Spleen (tissue), 13 donors: ENCODE measurements at places on chromosomes 12 and 14. TPM values are rescaled to one million over a fixed set of nuclear protein-coding genes. Genes with fewer than 3 reads are reported as not detected.

The TMPO gene
- 88.4 TPM for total RNA-seq

DNA sequence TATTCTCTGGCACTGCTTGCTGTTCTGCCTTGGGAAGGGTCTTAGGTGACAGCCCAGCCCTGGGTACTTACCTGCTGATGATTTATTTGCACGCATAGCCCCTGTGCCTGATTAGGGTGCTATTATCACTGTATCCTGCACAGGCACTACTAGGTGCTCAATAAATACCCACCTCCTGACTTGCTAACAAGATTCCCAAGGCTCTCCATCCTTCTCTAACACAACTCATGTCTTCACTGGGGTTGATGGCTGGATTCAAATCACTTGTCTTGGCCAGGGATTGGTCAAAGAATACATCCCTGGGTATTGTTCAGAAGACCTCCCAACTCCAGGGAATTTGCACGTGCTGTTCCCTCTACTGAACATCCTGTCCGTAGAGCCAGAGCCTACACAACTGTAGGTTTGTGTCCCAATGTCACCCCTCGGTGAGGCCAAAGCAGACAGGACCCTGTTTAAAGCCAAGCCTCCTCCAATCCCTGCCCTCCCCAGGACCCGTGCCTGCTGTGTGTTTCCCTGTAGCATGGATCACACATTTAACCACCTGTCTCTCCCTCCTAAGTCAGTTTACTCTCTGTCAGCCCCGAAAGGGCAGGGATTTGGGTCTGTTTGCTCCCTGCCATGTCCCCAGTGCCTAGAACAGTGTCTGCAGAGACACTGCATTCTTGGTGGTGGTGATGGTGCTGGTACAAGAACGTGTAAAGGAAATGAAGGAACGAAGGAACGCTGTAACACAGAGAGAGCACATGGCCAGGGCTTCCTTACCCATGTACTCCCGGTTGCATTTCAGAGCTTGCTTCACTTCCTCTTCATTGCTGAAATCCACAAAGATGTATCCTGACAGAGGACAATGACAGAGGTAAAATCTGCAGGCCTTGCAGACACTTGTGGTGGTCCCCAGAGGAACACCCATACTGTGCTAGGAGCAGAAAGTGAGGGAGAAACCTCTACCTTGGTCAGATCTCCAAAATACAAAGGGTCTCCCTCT lies 16.5 kb downstream of the RBM19 start:
- DNase-seq: no peak
- H3K27me3 ChIP-seq: no peaks in the 10 kb centered on the region
- no peaks in the 10 kb centered on the region for H3K4me1 ChIP-seq

The KRT78 gene
- total RNA-seq: not detected

The AMN gene
- 3.0 TPM for total RNA-seq

DNA sequence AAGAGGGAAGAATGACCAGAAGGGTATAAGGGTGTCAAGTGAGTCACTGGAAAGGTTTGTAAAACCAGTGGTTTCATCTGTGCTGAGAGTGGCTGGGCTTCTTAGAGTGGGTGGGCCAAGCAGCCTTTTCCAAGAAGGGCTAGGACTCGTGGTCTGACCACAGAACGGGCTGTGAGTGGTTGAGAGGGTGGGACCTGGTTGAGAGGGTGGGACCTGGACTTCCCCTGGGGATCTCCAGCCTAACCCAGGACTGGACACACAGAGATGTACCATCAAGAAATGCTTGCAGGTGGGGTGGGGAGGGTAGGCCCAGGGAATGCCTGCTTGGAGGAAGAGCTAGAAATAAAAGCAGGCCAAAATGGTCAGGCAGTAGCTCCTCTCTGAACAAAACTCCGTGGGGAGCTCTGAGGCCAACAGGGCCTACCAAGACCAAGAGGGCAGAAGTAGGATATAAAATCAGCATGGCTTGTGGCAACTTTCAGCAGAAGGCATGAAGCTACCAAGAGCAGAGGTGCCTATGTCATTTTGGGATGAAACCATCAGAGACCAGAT lies 140.5 kb downstream of the FOXN3 start:
- H3K27me3 ChIP-seq: no peaks in the 10 kb centered on the region
- H3K27ac ChIP-seq: no peak overlapping the region
- no peak for DNase-seq

The LMNTD1 gene
- not detected for total RNA-seq

DNA sequence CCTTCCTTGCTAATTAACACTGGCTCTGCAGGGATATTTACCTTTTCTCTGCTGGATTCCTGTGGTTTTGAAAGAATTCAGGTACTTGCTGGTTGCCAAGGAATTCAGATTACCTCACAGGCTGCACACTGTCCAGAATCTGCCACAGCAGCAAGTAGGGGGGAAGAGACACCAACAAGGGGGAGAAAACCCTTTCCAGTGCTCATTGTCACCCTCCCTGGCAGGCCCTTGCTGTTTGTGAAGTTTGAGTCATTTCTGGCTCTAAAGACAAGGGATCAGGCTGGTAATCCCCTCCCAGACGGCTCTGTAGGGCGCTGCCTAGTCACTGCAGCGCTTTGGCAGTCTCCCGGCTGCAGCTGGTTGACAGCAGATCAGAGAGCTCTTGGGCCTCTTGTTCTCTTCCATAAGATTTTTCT lies 50.8 kb downstream of the TTLL5 start:
- no peak overlapping the region for H3K27ac ChIP-seq
- DNase-seq: no peak
- no peaks in the 10 kb centered on the region for H3K27me3 ChIP-seq
- peaks cover 29% of the 10 kb centered on the region for H3K36me3 ChIP-seq
